ENCODE measurements at places on chromosomes 6 and 20.

DNA sequence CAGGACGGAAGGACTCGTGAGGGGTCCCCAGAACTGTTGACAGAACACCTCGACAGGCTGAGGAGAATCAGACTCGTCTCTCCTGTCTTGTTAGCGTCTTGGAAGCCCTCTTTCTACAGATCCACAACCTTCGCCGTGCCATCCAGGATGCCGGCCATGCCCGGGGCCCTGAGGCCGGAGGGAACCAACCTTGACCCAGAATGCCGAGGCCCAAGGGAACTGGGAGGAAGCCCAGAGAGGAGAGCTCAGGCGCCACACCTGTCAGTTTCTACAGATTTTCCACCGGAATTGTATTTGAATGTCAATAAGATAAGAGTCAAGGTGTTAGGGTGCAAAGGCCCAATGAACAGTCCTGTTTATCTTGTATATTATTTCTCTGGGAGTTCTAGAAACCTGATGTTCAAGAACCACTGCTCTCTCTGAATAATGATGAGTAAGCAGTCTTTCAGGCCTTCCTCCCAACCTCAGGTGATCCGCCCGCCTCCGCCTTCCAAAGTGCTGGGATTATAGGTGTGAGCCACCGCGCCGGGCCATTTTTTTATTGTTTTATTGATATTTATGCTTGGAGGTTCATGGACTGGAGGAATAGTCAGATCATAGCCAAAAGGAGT, 799 bp upstream of the ME1 start:
- DNase-seq, result no peak

DNA sequence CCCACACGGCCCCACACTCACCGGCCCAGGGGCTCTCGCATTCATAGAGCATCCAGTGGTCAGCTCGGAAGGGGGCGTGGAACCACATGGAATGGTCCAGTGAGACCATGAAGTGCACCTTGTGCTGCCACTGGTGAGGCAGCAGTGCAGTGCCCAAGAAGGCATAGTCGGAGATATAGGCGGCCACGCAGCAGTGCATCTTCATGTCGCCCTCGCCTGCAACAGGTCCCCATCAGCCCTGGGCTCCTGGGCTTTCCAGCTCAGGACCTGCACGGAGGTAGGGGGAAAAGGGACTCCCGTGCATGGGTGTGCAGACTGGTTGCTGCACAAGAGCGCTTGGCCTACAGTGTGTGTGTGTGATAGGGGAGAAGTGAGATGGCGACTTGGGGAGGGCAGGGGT, 9.9 kb downstream of the SNX21 start:
- no peak for DNase-seq

GRCh38 chr20:20195021-20195705, 142.8 kb downstream of the CFAP61 start:
- no peak for DNase-seq

DNA sequence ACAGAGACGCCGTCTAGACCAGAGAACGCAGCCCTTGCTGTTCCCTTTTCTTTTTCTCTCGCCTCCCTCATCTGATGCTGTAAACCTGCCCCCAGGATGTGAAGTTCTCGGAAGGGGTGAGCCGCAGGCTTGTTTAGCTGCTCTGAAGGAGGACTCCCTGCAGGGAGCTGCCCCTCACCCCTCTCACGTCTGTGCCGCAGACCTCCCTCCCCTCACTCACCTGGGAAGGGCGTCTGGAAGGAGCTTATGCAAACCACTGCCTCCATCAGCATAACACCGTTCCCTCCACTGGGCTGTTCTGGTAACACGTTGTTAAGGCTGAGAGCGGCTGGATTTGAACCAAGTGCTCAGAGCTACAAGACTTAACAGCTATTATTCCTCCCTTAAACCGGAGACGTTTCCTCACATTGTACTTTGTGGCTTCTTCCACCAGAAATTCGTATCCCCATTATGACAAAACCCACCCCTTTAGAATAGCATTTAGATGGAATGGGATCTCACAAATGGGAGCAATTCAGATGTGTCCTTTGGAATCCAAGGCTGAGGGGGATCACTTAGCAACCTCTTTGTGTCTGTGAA, 99.8 kb downstream of the SMOC2 start:
- no peak for DNase-seq

DNA sequence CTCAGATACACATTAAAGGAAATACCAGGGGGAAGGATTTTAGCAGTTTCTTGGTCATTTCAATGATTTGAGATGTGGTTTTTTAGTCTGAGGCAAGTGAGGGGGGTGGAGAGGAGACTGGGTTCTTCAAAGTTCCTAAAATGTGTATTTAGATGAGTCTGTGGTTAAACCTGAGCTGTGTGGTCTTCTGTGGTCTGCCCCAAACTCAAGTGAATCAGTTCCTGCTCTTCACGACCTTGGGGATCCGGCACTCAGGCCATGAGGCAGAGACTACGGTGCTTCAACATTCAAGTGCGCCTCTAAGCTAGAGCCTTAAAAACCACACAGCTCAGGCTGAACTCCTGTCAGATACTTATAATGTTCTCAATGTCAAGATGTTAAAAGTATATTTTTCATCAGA, 406.7 kb downstream of the LMBRD1 start:
- no peak for DNase-seq

GRCh38 chr6:17666646-17667045, 40.1 kb downstream of the NUP153 start:
- DNase-seq, result no peak

DNA sequence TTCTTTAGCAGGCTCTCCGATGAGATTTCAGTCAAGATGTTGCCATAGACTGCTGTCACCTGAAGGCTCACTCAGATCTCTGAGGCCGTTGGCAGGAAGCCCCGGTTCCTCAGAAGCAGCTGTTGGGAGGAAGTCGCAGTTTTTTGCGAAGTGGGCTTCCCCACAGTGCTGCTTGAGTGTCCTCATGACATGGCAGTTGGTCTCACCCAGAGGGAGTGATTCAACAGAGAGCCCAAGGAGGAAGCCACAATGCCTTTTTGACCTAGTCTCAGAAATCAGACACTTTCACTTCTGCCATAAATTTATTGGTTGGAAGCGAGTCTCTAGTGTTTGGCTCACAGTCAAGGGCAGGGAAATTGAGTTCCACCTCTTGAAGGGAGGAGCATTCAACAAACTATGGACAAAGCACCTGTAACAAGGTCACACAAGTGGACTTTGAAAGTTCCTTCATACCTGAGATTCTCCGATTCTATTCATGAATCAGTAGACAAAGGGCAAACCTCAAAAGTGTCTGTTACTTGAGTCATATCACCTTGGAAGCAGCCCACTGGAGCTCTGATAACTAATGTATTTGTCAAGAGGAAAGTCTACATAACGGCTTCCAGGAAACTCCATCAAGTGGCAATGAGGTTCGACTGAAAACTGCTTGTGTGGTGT, 208.3 kb downstream of the TASP1 start:
- peak; percentile 30 for DNase-seq

DNA sequence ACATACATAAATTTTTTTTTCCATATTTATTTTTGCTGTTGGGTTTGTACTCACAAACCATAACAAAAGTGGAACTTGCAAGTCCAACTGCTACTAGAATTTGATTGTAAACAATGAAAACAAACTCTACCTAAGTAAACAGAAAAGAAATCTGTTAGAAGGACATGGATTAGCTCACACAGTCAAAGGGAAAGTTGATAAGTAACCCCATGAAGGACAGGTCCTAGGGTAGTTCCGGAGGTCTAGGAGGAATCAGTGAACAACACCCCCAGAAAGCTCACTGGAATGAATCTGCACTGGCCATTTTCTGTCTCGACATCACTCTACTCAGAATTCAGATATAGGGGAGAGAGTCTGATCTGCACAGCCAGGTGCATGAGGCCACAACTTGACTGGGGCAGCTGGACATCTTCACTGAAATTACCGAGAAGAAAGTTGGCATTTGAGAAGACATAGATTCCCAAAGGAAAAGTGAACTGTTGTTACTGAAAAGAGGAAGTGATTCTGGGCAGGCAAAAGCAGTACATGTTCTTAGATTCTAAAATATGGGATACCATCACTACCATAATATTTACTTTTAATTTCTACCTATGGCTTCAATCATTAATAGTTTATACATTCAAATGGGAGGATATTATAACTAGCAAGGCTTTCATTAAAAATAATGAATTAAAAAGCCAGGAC, 76.4 kb downstream of the HMGN3 start:
- no peak for DNase-seq
